ENCODE measurements at places on chromosomes 3 and 15. TPM values are rescaled to one million over a fixed set of nuclear protein-coding genes. Genes with fewer than 3 reads are reported as not detected.

The RGMA gene
- total RNA-seq, result 4.1 TPM

The PKM gene
- total RNA-seq, result 426 TPM

The SERPINI1 gene
- total RNA-seq, result 7.1 TPM

The VPS13C gene
- total RNA-seq, result 87.1 TPM

The CHST2 gene
- 8.2 TPM for total RNA-seq

The LEKR1 gene
- total RNA-seq, result 2.1 TPM

The SCAANT1 gene
- total RNA-seq, result not detected

The P2RY14 gene
- 7.2 TPM for total RNA-seq

The CCR9 gene
- total RNA-seq, result not detected

The ADPRH gene
- total RNA-seq, result 26.5 TPM

GRCh38 chr3:112984485-112984884 lies 6.3 kb upstream of the GTPBP8 start:
- no peaks in the 10 kb centered on the region for H3K4me1 ChIP-seq
- DNase-seq, result no peak
- no peaks in the 10 kb centered on the region for H3K27me3 ChIP-seq
- no peak overlapping the region for H3K4me3 ChIP-seq
- H3K27ac ChIP-seq, result no peak overlapping the region

DNA sequence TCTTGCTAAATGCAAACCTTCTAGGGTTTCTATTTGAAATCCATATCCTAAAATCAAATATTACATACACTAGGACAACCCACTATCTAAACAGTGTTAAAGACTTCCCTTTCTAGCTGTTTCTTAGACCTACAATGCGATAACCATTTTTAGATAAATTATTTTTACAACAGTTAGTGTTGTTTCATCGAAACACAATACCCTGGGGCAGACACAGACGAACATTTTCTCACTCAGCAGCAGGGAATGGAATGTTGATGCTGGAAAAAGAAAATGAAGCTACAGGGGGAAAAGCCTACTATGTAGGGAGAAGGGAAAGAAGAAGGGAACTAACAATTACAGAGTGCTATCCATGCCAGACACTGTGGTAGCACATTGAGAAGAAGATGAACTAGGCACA lies 6.0 kb upstream of the HERC1 start:
- peaks cover under 1% of the 10 kb centered on the region for H3K4me1 ChIP-seq
- H3K27ac ChIP-seq, result no peak overlapping the region
- H3K4me3 ChIP-seq, result no peak overlapping the region
- H3K36me3 ChIP-seq, result no peaks in the 10 kb centered on the region
- no peak for DNase-seq

DNA sequence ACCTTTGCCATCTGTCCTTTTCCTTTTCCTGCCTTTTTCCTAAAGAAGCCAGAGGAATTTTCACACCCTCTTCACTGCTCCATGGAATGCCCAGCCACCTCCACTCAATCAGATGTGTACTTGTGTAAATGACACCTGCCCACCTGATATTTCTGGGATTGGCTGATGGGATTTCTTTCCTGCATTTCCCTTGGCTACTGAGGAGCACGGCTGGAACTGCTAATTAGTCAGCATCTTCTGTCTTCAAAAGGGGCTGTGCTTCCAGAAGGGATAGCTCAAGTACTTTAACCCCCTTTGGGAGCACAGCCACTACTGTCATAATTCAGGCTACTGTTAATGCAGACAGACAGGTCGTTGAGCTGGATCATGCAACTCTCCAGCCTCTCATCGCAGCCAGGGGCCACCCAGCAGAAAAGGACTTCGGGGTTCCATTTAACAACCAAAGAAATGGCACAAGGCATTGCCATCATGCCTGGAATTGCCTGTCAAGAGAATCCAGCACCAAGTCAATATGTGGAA lies 38.6 kb downstream of the MGLL start:
- DNase-seq, result peak; percentile 34
- peaks cover 63% of the 10 kb centered on the region for H3K4me1 ChIP-seq
- H3K27ac ChIP-seq, result no peak overlapping the region
- no peak overlapping the region for H3K4me3 ChIP-seq

GRCh38 chr3:181183764-181184163 lies 194.2 kb upstream of the DNAJC19 start:
- no peak overlapping the region for H3K4me3 ChIP-seq
- no peaks in the 10 kb centered on the region for H3K27me3 ChIP-seq
- DNase-seq, result no peak
- no peaks in the 10 kb centered on the region for H3K36me3 ChIP-seq
- no peaks in the 10 kb centered on the region for H3K4me1 ChIP-seq
- no peak overlapping the region for H3K27ac ChIP-seq

GRCh38 chr3:171249245-171249644 lies 211.0 kb downstream of the TNIK start:
- no peaks in the 10 kb centered on the region for H3K36me3 ChIP-seq
- DNase-seq, result no peak
- no peaks in the 10 kb centered on the region for H3K27me3 ChIP-seq
- no peak overlapping the region for H3K27ac ChIP-seq
- no peaks in the 10 kb centered on the region for H3K4me1 ChIP-seq

DNA sequence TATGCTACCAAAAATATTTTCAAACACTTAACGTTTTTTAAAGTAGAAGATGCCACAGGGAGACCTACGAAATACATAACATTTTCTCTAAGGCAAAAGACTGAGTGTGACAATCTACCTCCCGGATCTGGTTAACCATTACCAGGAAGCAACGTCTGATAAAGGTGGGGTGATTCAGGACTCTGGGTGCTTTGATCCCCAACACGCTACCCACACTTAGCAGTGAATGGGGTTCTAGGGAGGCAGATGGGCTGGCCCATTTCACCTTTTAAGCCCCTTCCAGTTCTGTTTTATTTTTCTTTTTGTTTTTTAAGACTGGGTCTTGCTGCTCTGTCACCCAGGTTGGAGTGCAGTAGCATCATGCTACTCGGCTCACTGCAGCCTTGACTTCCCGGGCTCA lies 39.5 kb downstream of the EIF4E3 start:
- H3K4me1 ChIP-seq, result peaks cover 25% of the 10 kb centered on the region
- H3K27ac ChIP-seq, result no peak overlapping the region
- H3K36me3 ChIP-seq, result no peaks in the 10 kb centered on the region
- DNase-seq, result no peak
- H3K27me3 ChIP-seq, result no peaks in the 10 kb centered on the region
- H3K4me3 ChIP-seq, result no peak overlapping the region

- no peak overlapping the region for H3K27ac ChIP-seq
- H3K36me3 ChIP-seq, result peaks cover 35% of the 10 kb centered on the region
- DNase-seq, result no peak
- H3K27me3 ChIP-seq, result no peaks in the 10 kb centered on the region
- H3K4me1 ChIP-seq, result peaks cover 8% of the 10 kb centered on the region
Observed at GRCh38 chr3:12489832-12490231, 5.6 kb downstream of the TSEN2 start.

DNA sequence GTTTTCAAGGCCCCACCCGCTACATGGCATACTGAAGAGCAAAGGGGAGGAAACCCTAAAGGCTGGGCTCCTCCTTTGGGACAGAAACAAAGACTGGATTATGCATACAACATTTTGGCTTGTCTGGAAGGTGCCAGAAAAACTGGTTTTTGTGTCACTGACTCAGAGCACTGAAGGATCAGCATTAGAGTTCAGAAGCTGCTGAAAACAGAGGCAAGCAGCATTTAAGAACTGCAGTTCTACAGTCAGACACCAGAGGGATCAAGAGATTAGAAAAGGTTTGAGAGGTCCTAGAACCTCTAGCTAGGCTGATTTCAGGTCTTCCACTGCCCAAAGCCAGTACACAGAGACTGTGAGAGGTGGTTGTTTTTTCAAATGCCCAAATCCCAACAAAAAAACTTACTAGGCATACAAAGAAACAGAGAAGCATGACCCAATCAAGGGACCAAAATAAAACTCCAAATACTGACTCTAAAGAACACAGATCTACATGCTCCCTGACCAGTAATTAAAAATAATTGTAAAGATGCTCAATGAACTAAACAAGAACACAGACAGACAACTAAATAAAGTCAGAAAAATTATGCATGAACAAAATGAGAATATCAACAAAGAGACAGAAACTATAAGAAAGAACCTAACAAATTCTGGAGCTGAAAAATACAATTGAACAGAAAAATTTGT lies 91.2 kb downstream of the SENP2 start:
- no peak for DNase-seq
- H3K4me1 ChIP-seq, result no peaks in the 10 kb centered on the region
- H3K27me3 ChIP-seq, result no peaks in the 10 kb centered on the region
- H3K36me3 ChIP-seq, result peaks cover 20% of the 10 kb centered on the region
- no peak overlapping the region for H3K4me3 ChIP-seq

DNA sequence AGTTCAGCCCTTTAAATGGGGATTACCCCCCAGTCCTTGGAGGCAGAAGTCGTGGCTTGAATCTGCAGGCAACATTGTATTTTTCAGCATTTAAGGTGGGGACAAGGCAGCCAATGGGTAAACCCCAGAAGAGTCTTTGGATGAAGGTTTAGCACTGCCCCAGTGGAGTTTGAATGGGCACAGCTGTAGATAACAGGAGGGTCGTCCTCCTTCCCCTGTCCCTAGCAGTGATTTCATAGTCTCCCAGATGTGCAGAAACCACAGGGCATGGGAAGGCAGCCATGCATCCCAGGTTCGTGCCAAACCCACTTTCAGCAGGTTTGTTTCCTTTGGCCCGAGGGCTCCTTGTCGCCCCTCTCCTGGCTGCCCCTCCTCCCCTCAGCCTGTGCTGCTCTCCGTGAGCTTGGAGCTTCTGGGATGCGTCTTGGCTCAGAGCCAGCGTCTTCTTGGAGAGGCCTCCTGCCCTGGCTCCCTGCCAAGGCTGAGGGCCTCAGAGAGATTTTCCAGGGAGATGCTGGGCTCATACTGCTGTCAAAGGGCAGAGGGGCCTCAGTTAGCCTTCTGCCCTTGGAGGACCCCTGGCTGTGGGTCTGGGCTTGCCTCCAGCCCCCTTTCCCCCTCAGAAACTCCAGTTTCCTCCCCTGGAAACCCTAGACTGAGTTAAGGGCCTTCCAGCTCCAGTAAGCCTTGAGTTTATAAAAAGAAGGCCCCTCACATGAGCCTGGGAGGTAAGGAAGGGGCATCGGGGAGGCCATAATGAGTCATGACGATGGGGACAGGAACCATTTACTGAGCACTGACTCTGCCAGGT lies 48.9 kb upstream of the POLG start:
- H3K36me3 ChIP-seq, result no peaks in the 10 kb centered on the region
- no peak overlapping the region for H3K4me3 ChIP-seq
- H3K27me3 ChIP-seq, result peaks cover 40% of the 10 kb centered on the region
- no peak overlapping the region for H3K27ac ChIP-seq

DNA sequence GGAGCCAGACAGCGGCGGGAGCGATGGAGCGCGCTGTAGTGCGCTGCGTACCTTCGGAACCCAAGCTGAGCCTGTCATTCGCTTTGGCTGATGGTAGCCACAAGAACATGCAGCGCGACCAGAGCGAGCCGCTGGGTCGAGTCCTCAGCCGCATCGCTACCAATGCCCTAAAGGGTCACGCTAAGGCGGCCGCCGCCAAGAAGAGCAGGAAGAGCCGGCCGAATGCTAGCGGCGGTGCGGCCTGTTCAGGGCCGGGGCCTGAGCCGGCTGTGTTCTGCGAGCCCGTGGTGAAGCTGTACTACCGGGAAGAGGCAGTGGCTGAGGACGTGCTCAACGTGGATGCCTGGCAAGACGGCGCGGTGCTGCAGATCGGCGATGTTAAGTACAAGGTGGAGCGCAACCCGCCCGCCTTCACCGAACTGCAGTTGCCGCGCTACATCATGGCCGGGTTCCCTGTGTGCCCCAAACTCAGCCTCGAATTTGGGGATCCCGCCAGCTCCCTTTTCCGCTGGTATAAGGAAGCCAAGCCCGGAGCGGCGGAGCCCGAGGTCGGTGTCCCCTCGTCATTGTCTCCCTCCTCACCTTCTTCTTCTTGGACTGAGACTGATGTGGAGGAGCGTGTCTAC lies 498 bp downstream of the PDE12 start:
- no peak for DNase-seq
- H3K27me3 ChIP-seq, result no peaks in the 10 kb centered on the region
- H3K27ac ChIP-seq, result peak overlapping the region; percentile 97

GRCh38 chr3:55854494-55854893 lies 367.4 kb upstream of the WNT5A start:
- DNase-seq, result no peak
- no peak overlapping the region for H3K27ac ChIP-seq
- no peaks in the 10 kb centered on the region for H3K4me1 ChIP-seq
- H3K27me3 ChIP-seq, result no peaks in the 10 kb centered on the region

- DNase-seq, result no peak
- no peaks in the 10 kb centered on the region for H3K36me3 ChIP-seq
- H3K27ac ChIP-seq, result no peak overlapping the region
- H3K4me3 ChIP-seq, result no peak overlapping the region
- no peaks in the 10 kb centered on the region for H3K27me3 ChIP-seq
- peaks cover 18% of the 10 kb centered on the region for H3K4me1 ChIP-seq
Observed at GRCh38 chr3:197025736-197026480, 3.7 kb downstream of the MELTF start.

All from upper lobe of right lung (tissue), 1 donor.